ENCODE measurements at places on chromosomes 6 and 20. TPM values are rescaled to one million over a fixed set of nuclear protein-coding genes. Genes with fewer than 3 reads are reported as not detected.

DNA sequence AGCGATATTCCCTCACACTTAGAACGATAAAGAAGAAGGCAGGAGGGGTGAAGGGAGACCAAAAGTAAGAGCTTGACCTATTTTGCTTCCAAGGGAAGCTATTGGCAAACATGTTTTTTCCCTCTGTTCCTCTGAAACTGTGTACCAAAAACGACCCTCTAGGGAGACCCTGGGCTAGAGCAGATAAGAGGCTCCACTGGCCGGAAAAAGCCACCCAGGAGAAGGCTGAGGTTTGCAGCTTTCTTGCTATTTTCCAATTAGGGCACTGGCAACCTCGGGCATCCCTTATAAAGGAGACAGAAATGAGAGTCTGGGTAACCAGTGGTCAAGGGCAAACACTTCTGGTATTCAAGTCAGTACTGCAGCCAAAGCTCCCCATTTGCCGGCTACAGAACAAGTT, 168.0 kb downstream of the KIF16B start:
- H3K36me3 ChIP-seq: peaks cover 2% of the 10 kb centered on the region
- H3K4me1 ChIP-seq: no peaks in the 10 kb centered on the region
- H3K27ac ChIP-seq: no peak overlapping the region
- H3K27me3 ChIP-seq: no peaks in the 10 kb centered on the region
- DNase-seq: no peak

DNA sequence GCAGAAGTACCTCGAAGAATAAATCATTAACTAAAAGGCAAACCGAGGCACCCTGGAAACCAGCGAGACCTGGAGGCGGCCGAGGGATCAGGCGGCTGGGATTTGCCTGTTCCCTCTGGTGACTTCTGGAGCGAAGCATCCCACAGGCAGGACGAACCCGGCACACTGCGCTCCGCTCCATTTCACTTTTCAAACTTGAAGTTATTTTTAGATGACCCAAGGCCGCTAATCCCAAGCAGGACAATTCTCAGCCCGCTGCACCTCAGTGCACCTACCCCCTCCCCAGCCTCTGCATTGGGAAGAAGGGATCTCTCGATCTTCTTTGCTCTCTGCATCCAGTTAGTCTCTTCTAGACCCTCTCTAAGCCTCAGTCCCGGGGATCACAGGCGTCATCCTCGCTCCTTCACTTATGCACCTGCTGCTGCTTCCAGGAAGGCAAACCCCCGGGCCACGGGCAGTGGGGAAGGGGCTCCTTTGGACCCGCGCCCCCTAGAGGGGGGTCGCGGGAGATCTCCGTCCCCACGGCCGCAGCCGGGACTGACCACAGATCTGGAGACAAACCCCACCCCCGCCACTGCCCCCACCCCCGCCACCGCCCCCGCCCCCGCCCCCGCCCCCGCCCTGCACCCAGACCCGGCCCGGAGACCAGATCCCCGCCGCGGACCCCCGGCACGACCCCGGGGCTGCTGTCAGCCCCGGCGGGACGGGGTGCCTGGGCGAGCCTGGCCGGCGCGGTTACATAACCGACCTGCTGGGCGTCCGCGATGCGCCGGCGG, 636 bp downstream of the RCAN2 start:
- H3K4me3 ChIP-seq: peak overlapping the region; percentile 57
- H3K36me3 ChIP-seq: no peaks in the 10 kb centered on the region
- no peak overlapping the region for H3K27ac ChIP-seq
- peaks cover 42% of the 10 kb centered on the region for H3K27me3 ChIP-seq
- H3K4me1 ChIP-seq: peaks cover 7% of the 10 kb centered on the region
- no peak for DNase-seq

- DNase-seq: no peak
- peaks cover 5% of the 10 kb centered on the region for H3K27me3 ChIP-seq
- H3K4me1 ChIP-seq: peaks cover 21% of the 10 kb centered on the region
- no peak overlapping the region for H3K4me3 ChIP-seq
Observed at GRCh38 chr20:46119028-46119546, 973 bp downstream of the CD40 start.

DNA sequence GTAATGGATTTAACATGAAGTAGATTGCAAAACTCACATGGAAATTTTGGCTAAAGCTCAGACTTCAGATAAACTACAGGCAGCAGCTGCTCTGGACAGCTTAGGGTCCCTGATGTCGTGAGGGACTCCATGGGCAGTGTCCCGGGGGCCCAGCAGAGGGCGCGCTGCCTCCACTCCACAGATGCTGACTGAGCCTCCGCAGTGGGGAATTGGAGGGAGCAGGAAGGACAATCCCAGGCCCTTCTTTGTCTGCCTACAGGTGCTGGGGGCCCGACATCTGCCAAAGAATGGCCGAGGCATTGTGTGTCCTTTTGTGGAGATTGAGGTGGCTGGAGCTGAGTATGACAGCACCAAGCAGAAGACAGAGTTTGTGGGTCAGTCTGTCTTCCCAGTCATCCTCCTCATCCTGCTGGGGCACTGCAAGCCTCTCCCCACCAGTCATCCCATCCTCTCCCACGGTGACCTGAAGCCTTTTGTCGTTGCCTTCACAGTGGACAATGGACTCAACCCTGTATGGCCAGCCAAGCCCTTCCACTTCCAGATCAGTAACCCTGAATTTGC, 35.9 kb downstream of the PLCG1 start:
- H3K4me3 ChIP-seq: no peak overlapping the region
- peak; percentile 31 for DNase-seq
- H3K4me1 ChIP-seq: peaks cover 29% of the 10 kb centered on the region
- no peaks in the 10 kb centered on the region for H3K27me3 ChIP-seq
- peak overlapping the region; percentile 2 for H3K27ac ChIP-seq

- peaks cover 47% of the 10 kb centered on the region for H3K4me1 ChIP-seq
- peak; percentile 65 for DNase-seq
- no peaks in the 10 kb centered on the region for H3K36me3 ChIP-seq
- no peak overlapping the region for H3K4me3 ChIP-seq
- no peak overlapping the region for H3K27ac ChIP-seq
Observed at GRCh38 chr6:33696548-33697518, 14.7 kb downstream of the UQCC2 start.

GRCh38 chr6:30160008-30160784, 815 bp downstream of the TRIM10 start:
- H3K4me1 ChIP-seq: peaks cover 7% of the 10 kb centered on the region
- no peak overlapping the region for H3K27ac ChIP-seq
- H3K4me3 ChIP-seq: no peak overlapping the region
- DNase-seq: no peak

DNA sequence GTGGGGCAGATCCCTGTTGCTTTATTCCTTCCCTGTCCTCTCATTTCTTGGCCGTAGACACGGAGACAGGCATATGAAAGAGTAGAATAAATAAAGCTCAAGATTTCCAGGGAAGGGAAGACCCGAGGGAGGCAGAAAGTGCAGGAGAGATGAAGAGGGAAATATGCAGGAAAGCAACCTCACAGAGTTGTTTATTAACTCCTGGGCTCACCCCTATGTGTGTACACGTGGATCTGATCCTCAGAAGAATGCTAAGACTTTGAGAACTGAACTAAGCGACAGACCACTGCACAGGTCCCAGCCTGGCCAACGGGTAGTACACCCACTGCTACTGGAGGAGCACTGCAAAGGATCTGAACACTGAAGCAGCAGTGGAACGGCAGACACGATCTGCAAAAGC, 156.2 kb downstream of the KIF16B start:
- no peaks in the 10 kb centered on the region for H3K27me3 ChIP-seq
- no peaks in the 10 kb centered on the region for H3K36me3 ChIP-seq
- H3K27ac ChIP-seq: no peak overlapping the region
- DNase-seq: no peak

GRCh38 chr6:146857980-146858347, 259.2 kb downstream of the ADGB start:
- H3K4me3 ChIP-seq: peak overlapping the region; percentile 53
- no peaks in the 10 kb centered on the region for H3K36me3 ChIP-seq
- H3K27ac ChIP-seq: no peak overlapping the region
- no peaks in the 10 kb centered on the region for H3K27me3 ChIP-seq

DNA sequence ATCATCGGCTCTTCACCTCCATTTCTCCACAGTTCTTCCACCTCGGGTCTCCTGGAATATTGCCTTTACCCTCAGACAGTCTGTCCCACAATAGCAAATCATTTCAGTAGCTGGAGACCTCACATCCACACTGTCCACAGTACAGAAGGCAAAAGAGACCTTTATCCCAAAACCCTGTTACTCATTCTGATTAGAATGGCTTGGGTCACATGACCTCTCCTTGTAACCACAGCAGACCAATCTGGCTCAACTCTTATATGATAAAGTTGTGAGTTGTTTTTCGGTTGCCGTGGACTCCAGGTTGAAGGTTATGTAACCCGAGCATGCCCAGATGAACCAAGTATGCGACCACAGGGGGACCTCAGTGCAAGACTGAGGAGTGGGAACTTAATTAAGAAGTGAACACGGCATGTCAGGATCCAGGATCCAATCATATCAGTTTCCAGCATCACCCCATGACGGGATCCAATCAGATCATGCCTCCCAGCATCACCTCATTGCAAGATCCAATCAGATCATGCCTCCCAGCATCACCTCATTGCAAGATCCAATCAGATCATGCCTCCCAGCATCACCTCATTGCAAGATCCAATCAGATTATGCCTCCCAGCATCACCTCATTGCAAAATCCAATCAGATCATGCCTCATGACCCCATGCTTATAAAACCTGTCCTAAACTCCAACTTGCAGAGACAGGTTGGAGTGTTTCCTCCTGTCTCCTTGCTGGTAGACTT, 68.7 kb downstream of the LY86 start:
- no peak for DNase-seq
- no peak overlapping the region for H3K27ac ChIP-seq
- H3K36me3 ChIP-seq: no peaks in the 10 kb centered on the region
- H3K4me3 ChIP-seq: no peak overlapping the region
- H3K4me1 ChIP-seq: peaks cover 2% of the 10 kb centered on the region
- H3K27me3 ChIP-seq: no peaks in the 10 kb centered on the region

DNA sequence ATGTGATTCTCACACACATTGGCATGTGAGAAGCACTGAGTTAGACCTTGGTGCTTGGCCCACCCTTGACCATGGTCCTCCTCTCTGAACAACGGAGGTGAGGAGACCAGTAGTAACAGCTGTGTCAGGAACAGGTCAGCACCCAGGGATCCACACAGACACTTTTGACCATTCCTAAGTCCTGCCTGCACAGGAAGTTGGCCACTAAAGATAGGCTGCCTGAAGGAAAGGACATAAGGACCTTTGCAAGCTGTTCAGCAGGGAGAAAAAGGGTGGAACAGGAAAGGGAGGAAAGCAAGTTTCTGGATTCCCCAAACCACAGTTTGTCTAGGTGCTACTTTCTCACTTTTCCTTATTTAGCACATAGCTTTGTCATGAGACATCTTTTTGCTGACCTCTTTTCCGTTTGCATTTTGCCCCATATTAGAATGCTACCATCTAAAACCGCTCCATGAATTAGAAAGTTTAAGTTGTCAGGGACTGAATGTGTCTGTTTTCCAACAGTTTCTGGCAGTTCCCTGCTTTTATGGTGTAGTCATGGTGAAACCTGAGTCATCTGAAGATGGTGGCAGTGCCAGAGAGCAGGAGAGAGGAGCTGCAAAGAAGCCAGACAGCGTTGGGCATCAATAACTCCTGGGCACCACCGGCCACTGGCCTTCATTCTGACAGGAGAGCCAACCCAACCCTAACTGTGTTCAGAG, 1.1 kb upstream of the CD109 start:
- H3K36me3 ChIP-seq: peaks cover 2% of the 10 kb centered on the region
- H3K27ac ChIP-seq: peak overlapping the region; percentile 94

The ABHD16A gene
- 38.3 TPM for total RNA-seq

The LPIN3 gene
- 18.0 TPM for total RNA-seq

The MDC1 gene
- 25.4 TPM for total RNA-seq

The ANKRD66 gene
- total RNA-seq: not detected

The MEI4 gene
- 0.54 TPM for total RNA-seq

The AHCY gene
- total RNA-seq: 203 TPM

The IMPG1 gene
- not detected for total RNA-seq

The RBBP9 gene
- total RNA-seq: 14.4 TPM
